ENCODE measurements at places on chromosomes 7 and 10. TPM values are rescaled to one million over a fixed set of nuclear protein-coding genes. Genes with fewer than 3 reads are reported as not detected.

- DNase-seq, result no peak
Observed at GRCh38 chr7:42407021-42407710, 170.2 kb upstream of the GLI3 start.

- DNase-seq, result no peak
Observed at GRCh38 chr7:83306502-83306901, 143.8 kb upstream of the PCLO start.

DNA sequence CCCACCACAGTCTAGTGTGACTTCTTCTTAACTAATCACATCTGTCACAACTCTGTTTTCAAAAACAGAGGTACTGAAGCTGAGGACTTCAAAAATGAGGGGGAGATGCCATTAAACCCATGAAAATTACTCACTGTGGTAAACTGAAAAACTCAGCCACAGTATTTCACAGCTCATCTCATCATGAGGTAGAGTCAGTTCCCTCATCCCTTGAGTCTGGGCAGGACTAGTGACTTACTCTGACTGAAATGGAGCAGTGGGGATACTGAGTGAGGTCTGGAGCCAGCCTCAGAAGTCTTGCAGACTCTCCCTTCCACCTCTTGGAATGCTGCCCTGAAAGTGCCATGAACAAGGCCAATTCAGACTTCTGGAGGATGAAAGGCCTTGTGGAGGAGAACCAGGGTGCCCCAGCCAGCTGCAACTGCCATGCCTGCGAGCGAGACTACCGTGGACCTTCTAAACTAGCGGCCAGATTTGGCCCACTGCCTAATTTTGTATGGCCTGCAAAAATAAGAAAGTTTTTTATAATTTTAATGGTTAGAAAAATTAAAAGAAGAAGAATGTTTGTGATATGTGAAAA lies 24.7 kb upstream of the ANKRD1 start:
- no peak for DNase-seq

DNA sequence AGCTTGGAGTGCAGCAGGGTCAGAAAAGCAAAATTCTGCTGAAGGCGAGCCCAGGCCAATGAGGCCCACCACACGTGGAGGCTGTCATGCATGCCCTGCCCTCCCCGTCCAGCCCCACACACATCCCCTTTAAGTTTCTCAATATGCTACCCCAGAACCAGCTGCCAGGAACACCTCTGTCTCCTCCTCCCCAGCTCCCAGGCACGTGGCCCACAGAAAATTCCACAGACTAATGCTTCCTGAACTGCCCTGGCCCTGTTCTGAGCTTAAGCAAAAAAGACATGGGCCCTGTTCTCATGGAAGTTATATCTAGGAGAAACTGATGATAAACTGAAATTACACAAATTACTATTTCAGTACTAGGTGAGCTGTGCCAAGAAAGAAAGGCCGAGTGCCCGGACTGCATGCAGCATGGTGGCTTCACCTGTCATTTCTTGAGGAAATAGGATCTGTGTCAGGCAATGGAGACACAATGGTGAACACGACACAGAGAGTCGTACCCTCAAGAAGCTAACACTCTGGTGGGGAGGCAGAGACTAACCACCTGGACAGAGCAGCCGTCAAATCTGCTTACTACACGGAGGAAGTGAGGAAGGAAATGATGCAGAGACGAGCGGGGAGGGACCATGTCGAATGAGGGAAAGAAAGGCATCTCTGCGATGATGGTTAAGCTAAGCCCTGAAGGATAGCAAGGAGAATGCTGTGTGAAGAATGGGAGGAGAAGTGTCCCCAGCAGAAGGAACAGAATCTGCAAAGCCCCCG lies 44.5 kb downstream of the PODXL start:
- no peak for DNase-seq

- DNase-seq, result no peak
Observed at GRCh38 chr7:115293628-115294240, 371.8 kb downstream of the MDFIC start.

DNA sequence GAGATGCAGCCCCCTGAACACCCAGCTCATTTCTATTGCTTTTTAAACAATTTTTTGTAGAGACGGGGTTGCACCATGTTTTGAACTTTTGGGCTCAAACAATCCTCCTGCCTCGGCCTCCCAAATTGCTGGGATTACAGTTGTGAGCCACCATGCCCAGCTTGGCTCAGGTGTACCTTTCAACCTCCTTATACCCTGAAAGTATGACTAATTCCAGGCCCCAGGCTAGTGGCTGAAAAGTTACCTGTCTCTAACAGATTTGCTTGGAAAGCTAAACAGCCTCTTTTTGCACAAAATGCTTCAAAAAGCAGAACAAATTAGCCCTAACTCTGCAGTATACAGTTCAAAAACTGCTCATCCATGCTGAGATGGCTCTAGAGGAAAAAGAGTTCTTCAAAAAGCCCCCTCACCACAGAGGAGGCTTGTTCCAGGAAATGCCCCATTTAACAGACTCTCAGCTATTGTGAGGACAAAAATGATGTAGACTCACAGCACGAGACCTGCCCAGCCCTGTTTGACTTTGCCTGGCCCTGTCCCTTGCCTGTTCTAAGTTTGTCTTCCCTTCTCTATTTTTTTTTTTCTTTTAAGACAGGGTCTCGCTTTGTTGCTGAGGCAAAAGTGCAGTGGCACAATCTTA lies 13.4 kb upstream of the AP1S1 start:
- no peak for DNase-seq

DNA sequence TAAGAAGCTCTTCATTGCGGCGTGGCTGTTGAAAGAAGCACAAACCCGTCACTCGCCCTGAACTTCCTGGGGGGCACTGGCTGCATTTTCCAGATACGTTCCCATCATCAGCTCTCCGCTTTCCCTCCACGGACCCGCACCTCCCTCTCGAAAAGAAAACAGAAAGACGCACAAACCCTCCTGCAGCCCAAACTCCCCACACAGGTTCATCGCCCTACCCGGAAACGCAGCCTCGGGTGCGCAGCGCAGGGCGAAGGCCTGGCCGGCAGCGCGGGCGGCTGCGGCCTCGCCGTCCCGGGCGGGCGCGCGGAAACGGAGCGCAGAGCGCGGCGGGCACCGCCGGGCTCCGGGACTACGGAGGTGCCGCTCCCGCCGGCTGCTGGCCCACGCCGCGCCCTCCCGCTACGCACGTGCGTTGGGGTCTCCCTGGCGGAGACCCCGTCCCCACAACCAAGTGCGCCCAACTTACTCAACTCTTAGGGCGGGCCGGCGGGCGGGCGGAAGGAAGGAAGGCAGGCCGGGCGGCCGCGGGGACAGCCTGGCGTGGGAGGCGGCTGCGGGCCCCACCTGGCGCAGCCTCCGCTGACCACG lies 822 bp downstream of the ZNF800 start:
- peak; percentile 2 for DNase-seq

- no peak for DNase-seq
Observed at GRCh38 chr7:3151784-3152183, 108.1 kb upstream of the CARD11 start.

- peak; percentile 58 for DNase-seq
Observed at GRCh38 chr7:69412331-69413146, 185.7 kb upstream of the AUTS2 start.

DNA sequence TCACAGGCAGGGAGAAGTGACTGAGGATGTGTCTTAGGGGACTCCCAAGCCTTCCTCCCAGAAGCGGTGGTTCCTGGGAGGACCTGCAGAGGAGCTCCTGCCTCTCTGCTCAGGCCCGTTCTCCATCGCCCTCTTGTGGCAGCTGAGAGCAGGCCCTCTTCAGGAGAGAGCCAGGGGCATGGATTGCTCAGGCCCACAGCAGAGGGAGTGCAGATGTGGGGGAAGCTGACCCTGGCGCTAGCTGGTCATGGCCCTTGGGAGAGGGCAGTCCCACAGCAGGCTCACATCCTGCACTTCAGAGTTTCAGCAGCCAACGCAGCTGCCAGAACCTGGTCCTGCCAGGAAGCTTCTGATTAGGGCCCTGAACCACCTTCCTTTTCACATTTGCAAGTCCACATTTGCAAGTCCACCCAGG lies 94.8 kb upstream of the TARP start:
- DNase-seq, result no peak

- no peak for DNase-seq
Observed at GRCh38 chr10:122144199-122144598, 126.9 kb upstream of the BTBD16 start.

DNA sequence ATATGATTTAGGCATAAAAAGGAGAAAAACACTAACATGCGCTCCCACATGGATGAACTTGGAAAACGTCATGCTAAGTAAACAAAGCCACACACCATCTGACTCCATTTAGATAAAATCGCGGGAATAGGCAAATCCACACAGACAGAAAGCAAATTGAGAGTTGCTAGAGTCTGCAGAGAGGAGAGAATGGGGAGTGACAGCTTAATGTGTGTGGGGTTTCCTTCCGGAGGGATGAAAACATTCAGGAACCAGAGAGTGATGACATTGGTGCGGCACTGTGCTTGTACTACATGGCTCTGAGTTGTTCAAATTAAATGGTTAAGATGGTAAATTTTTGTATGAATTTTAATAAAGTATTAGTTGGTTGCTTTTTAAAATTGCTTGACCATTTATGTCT lies 482.9 kb upstream of the AKR1E2 start:
- DNase-seq, result no peak

DNA sequence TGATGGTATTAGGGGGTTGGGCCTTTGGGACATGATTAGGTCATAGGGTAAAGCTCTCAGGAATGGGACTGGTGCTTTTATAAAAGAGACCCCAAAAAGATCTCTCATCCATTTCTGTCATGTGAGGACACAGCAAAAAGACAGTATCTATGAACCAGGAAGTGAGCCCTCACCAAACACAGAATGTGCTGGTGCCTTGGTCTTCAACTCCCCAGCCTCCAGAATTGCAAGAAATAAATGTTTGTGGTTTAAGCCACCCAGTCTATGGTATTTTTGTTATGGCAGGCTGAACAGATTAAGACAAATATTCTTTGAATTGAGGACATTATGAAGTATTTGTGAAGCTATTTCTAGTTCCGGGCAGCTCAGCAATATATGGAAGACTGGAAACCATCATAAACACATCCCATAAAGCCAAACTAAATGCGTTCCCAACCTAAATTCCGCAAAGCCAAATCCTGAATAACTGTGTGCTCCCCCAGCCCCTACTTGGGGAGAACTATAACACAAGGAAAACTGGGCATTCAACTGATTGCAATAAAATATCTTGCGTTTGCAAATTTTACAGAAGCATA lies 153.7 kb downstream of the GALNT17 start:
- DNase-seq, result no peak

GRCh38 chr10:70442332-70442988 lies 979 bp upstream of the NODAL start:
- DNase-seq, result no peak

DNA sequence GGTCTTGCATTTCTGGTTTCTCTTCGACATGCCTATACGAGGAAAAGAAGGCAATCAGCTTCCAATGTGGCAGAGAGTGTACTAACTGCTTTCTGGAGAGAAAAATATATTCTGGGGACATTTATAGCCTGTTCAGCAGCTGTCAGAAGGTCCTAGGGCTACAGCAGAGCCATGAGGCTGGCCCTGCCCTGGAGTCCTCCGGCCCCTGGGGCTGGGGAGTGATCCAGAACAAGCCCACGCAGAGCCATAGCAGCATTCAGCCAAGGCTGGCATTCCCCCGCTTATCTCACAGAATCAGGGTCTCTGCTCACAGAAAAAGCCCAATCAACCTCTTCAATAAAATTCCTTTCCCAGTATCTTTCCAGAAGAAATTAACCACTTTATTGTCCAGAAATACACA lies 48.9 kb downstream of the FZD1 start:
- no peak for DNase-seq

DNA sequence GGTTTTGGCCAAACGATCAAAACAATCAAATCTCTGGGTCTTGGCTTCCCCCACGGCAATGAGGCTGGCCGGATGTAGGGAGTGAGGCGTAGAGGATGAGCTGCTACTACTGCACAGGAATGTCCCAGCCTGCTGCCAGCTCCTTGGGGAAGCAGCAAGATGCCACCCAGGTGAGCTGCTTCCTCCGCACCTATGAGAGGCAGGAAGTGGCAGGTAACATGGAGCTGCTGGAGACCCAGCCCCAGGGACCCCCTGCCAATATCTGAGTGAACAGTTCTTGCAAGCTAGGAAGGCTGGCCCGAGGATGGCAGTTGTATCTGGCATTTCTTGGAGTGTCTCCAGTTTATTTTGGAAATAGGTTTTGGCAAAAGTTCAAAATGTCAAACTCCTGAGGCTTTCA lies 413.5 kb downstream of the DNAJB6 start:
- no peak for DNase-seq

DNA sequence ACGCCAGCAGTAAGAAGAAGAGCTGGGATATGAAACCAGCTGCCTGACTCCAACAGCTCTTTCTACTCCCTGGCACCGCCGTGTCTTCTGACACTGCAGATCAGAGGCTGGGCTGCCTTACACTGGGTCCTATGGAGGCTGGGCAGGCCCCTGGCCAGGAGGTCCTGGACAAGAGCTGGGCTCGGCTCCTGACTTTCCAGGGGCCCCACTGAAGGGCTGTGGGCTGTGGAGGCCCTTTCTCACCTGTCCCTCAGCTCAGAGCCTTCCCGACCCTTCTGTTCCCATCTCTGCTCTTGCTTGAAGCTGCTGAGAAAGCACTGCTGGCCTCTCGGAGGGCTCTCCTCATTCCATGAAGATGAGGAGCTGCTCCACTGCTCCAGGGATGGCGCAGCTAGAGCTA lies 85.9 kb upstream of the UNC5B start:
- no peak for DNase-seq

DNA sequence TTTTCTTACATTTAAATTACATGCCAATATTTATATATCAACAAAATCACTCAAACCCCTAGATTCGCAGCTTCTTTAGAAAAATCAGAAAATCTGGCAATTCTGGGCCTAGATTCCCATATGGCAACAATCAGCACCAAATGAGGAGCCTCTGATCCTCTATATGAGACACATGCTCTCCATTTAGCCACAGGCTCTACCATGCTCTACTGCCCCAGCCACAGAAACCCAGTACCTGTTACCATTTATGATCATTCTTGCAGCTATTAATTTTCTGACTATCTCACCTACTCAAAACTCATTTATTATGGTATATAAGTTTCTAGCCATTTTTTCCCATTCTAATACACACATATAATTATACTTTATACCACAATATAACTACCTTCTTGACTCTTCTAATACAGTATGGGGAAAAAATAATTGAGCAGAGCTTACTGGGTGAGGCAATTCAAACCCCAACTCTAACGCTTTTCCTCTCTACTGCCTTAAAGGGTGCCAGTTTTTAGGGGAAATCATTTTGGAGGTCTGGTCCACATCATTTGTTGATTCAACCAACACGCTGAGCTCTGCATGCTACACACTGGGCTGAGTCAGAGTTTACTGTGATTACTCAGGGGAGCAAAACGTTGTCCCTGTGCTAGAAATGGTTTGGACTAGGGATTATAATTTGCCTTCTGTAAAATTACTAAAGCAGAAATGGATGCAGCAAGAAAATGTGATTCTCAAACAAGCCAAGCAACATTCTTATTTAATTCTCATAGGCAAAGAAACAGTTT lies 11.6 kb downstream of the PDLIM1 start:
- no peak for DNase-seq

The SORCS3 gene
- total RNA-seq, result 11.4 TPM

The A1CF gene
- total RNA-seq, result not detected

The MSMB gene
- total RNA-seq, result not detected

The SEMA3D gene
- total RNA-seq, result 3.7 TPM

The BICC1 gene
- total RNA-seq, result 4.5 TPM

The MKX gene
- 1.6 TPM for total RNA-seq

Measured in frontal cortex (tissue), 4 donors.